ENCODE measurements at places on chromosomes 11 and 22. TPM values are rescaled to one million over a fixed set of nuclear protein-coding genes. Genes with fewer than 3 reads are reported as not detected.
A peak's percentile ranks its signal among the peaks of the same experiment; 100 is the strongest.

DNA sequence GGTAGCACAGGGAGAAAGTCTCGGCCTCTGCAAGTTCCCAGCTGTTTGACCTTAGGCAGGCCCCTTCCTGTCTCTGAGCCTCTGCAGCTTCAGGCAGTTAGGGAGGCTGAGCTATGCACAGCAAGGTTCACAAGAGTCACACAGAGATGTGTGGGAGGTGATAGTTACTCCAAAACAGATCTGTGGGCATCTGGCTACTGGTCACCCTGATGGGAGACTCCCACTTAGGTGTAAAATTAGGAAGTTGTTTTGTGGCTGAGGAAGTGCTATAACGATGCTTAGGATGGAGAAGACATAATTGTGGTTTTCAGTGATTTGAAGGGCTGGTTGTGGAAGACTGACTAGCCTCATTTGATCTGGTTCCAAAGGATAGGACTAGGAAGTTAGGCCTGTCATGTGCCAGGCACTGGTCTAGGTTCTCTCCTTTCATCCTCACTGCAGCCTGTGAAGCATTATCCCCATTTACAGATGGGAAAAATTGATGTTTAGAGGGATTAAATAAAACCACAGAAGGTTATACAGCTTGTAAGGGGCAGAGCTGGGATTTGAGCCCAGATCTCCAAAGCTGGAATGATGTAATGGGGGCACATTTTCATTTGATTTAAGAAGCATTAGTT, 13.5 kb downstream of the ACO2 start:
- ATAC-seq = no peak

- ATAC-seq = peak; percentile 93
Measured at GRCh38 chr11:112241486-112241885, 15.3 kb downstream of the PTS start.

GRCh38 chr22:46614025-46614931, 5.9 kb upstream of the GRAMD4 start:
- no peak for ATAC-seq

GRCh38 chr11:68727783-68728182, 23.5 kb downstream of the TESMIN start:
- ATAC-seq = no peak

GRCh38 chr11:111938687-111939160, 1.6 kb downstream of the DIXDC1 start:
- ATAC-seq = peak; percentile 28

GRCh38 chr22:24576778-24577177, 16.1 kb downstream of the LRRC75B start:
- ATAC-seq = no peak

GRCh38 chr11:19828382-19829108, 115.9 kb downstream of the NAV2 start:
- ATAC-seq = no peak

Gene RCOR2
- 0.16 TPM for total RNA-seq

Gene TRPM5
- not detected for total RNA-seq
